ENCODE measurements at places on chromosomes 12 and 14.

GRCh38 chr12:91271185-91271584 lies 88.6 kb upstream of the DCN start:
- peak; percentile 29 for DNase-seq

GRCh38 chr12:2323532-2324255 lies 270.9 kb downstream of the CACNA1C start:
- peak; percentile 68 for DNase-seq

DNA sequence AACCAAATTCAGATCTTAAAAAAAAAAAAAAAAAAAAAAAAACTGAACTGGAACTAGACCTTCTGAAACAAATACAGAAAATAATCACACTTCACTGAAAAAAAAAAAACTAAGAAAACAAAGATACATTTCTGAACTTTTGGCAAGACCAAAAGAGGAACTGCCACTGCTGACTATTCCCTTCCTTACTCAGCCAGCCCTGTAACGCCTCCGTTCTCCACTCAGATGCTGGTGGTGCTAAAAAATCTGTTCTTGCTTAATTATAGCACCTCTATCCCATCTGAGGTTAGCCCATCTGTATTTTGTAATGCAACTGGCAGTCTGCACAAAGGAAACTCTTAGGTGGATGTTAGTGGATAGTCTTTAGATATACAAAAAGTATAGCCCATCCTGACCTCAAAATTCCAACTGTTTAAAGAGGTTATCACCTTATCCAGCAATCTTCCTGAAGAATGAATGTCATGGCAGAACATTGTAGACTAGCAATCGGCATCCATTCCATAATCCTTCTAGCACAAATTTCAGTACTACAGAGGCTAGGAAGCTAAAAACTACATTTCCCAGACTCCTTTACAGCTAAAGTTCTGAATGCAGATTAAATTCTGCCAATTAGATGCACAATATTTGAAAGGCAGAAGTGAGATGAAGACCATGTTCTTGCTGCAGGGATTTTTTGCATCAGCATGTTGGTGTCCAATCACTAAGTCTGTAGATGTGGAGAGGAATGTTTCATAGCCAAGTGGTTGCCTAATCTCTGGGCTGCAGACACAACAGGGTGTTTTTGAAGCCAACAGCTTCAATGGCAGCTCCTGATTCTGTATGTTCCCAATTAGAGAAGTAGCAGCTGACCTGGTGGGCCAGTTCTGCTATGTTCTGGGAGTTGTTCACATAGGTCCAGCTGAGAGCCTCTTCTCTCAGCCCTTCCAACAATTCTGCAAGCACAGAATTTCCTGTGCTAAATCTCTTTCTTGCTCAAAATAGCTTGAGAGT lies 5.7 kb downstream of the MAP3K9 start:
- no peak for DNase-seq

GRCh38 chr12:64876388-64877071 lies 52.1 kb downstream of the TBC1D30 start:
- no peak for DNase-seq

All from fibroblast of the aortic adventitia (primary cell).